ELF-1 (cell line): ENCODE measurements at places on chromosomes 2 and 18.

GRCh38 chr2:177078416-177078815, 134.2 kb upstream of the HNRNPA3 start:
- peak; percentile 11 for DNase-seq

DNA sequence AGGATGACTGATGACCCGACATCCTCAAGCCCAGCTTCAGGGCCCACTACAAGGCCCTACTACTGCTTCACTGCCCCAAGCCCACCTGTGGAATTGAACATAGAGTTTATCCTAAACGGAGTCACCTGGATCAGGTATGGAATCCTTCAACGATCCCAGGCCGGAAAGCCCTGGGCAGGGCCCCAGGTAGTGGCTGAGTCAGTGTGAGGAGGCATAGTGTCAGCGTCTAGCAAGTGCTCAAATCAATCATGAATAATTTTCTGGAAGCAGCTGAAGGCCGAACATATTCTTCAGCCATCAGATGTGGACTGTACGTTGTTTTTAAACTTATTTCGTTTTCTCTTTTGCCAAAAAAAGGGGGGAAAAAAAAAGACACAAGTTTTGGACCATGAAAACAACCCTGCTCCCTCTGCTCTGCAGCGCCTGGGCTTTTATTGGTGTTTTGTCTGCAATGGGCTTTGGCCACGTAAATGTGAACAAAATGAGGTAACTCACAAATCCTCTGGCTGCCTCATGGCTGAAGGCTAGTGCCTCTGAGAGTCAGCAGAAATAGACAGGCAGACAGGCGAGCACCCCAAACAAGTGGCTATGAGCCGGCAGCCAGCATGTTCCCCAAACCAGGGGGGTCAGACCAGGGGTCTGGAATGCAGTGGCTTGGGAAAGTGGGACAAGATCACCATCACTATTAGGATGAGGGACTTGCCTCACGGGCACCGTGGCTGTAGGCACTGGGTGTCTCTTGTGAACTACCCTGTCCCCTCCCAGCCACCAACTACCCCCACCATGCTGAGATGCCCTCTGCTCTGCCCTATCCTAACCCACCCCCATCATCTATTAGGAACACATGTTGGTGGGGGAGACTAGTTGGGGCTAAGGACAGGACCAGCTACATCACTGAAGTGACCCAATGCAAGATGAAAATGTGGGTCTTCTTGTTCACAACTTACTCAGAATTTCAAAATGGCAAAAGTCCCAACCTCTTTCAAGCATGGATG, 51.4 kb downstream of the TTC32 start:
- no peak for DNase-seq

- DNase-seq, result no peak
These were observed 274.5 kb downstream of the TSN start for GRCh38 chr2:122029945-122030344.

DNA sequence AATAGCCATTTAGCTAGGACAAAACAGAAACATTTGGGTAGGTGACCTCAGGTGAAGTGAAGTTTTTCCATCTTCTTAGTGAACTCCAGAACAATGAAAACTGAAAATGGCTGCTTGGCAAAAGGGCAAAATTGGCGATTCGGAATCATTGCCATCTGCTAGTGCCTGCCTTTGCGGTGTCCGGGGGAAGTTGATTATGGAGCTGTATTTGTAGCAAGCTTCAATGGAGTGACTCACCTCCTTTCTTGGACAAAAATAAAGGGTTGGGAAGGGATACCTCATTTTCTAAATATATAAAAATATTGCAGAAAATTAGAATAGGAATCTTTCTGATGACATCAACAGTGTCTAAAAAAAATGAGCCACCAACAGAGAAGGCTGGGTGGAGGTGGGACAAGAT, 460.5 kb downstream of the TGIF1 start:
- no peak for DNase-seq

DNA sequence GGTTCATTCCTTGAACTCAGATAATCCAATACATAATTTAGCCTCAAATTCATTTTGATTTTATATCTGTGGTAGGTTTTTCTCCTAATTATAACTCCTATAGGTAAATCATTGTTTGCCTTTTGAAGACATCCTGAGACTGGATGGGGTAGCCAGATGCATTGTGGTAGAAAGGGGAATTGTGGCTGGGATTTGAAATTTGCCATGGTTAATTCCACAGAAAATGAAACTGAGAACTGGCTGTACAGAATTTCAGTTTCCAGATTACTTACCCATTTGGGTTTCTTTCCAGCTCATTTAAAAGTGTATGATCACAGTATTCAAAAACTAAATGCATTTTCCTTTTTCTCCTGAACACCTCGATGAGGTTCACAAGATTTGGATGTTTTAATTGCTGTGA, 18.2 kb downstream of the CDKL4 start:
- no peak for DNase-seq

- DNase-seq, result no peak
These were observed 26.8 kb upstream of the CABLES1 start for GRCh38 chr18:23108496-23108895.

GRCh38 chr2:84782717-84783442, 98.0 kb downstream of the TRABD2A start:
- no peak for DNase-seq

GRCh38 chr2:37858725-37859267, 66.3 kb upstream of the RMDN2 start:
- DNase-seq, result no peak

- DNase-seq, result no peak
These were observed 5.7 kb upstream of the EN1 start for GRCh38 chr2:118853129-118853640.

GRCh38 chr2:195520671-195521155, 136.3 kb upstream of the SLC39A10 start:
- peak; percentile 77 for DNase-seq

DNA sequence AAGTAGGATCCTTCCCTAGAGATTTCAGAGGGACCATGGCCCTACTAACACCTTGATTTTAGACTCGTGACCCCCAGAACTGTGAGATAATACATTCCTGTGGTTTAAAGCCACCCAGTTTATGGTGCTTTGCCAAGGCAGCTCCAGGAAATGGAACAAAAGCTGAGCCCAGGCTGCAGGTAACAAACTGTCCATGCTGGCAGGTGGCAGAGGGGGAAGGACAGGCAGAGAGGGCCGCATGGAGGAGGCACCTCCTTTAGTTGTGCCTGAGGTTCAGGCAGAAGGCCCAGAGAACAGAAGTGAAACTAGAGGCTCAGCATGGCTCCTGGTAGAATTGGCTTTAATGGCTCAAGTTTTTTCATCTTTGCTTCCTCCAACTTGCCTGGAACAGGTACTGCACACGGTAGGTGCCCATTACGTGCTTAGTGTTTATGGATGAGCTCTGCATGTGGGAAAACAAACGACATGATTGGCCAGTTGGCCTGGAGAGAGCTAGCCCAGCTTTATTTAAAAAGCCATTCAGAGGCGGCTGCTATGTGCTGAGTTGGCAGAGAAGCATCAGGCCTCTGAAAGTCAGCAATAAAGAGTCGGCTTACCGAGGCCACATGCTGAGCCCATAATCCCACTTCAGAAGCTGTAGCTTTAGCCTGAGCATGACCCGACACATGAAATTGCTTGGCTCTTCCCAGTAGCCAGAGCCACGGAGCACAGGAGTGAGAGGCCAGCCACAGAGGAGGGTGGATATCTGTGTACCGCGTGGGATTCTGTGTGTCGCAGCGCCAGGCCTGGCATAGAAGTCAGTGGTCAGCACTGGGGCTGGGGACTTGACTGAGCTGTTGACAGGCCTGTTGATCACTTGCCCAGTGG, 36.5 kb downstream of the HS1BP3 start:
- DNase-seq, result peak; percentile 76

DNA sequence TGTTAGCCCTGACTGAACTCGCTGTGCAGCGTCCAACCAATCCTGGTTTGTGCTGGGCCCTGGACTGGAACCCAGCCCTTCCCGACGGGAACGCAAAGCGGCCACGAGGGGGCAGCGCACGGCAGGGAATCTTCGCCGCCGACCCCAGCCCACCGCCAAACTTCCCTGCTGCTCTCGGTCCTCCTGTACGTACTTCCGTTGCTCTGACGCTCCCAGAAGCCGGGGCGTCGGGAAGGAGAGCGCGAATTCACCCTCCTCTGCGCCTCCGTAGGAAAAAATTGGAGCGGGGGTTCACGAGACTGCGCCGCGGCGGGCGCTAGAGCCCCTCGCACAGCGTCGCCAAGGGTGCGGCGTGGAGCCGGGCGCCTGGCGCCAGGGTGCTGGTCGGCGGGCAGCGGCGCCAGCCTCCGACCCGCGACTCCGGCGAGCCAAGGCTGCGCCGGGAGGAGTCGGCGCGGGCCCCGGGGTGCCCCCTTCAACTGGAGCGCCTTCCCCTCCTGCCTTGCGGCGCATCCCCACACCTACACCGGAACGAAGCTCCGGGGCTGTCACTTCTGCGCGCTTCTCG, 873 bp upstream of the SH3RF3 start:
- DNase-seq, result peak; percentile 95

GRCh38 chr18:30903566-30903965, 139.0 kb downstream of the DSC3 start:
- no peak for DNase-seq

DNA sequence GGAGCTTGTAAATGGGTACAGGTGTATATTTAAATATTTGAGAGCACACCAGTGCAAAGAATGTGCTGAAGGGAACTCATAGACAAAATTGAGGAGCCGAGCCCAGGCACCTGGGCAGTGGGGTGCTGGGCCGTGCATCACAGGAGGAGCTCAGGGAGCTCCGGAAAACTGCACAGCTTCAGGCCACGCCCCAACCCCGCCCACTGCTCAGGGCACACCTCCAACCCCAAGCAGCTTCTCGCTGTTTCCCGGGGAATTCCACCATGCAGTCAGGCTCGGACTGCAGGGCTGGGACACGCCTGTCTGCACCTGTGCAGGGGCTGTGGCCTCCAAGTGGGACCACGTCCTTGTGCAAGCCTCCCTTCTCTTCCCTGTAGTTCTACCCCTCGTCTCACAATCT, 243.0 kb downstream of the HDAC4 start:
- DNase-seq, result peak; percentile 67

DNA sequence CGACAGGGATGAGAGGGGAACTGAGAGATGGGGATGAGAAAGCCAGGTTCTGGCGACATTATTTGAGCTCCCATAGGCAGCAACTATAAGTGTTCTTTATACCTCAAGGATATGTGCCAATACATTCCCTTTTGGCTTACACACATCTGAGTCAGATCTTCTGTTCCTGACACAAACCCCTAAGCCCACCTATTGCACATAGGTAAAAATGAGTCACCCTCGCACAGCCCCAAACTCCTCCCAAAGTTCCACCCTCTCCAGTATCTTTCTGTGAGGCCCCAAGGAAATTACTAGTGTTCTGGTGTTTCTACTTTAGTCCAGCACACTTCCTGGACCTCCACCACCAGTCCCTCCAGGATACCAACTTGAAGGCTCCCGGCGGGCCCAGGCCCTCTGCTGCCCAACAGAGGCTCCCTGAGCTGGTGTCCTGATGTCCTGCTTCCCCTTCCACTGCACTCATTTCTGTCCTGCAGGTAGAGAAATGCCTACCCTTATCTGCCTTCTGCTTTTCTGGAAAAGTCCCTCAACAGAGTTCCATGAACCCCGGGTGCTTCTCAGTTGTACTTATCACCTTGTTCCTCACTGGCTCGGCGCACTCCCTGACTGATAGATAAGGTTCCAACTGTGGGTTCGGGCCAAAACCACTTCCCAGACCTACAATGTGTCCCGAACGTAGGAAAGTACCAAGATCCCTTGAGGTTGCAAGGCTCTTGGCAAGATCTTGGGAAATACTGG, 125.5 kb downstream of the EN1 start:
- DNase-seq, result no peak

DNA sequence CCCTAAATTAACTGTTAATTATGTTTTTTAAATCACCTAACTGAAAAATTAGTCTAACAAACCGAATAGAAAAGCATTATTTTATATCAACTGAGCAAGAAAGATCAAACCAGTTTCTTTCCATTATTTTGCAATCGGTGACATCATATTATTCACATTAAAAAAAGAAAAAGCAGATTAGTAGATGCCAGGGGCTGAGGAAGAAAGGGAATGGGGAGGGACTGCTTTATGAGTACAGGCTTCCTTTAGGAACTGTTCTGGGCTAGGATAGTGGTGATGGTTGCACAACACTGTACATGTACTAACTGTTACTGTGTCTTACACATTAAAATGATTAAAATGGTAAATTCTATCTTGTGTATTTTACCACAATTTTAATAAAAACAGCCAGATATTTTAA, 59.3 kb downstream of the COBLL1 start:
- DNase-seq, result no peak

DNA sequence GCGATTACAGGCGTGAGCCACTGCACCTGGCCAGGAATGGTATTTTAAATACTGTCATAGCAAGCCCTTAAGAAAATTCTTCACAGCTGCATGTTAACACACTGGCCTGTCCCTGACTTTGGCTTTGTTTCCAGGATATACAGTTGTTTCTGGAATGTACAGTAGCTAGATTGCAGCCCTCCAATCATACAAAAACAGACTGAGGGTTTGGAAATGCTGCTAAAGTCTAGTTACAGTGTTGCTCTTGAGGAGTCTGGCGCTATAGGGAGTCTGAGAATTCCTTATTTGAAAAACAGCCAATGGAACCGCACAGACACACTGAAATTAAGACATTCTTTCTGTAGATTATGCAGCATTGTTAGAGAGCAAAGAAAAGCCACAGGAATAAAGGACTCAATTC, 37.7 kb downstream of the STON1 start:
- DNase-seq, result no peak

GRCh38 chr2:53575721-53576124, 191.9 kb upstream of the CHAC2 start:
- DNase-seq, result no peak

DNA sequence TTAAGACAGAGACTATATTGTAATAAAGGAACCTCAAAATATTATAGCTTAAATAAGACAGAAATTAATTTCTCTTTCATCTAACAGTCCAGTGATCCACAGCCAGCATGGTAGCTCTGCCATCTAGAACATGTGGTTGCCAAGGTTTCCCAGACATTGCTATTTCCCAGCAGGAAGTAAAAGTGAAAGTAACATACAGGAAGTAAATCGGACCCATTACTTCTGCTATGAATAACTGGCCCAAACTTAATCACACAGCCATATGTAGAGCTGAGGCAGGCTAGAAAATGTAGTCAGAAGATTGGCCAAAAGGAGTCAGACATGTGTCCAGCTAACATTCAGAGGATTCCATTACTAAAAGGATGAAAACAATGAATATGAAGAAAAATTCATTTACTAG, 71.0 kb downstream of the NOL4 start:
- DNase-seq, result no peak

GRCh38 chr2:12847694-12848575, 131.2 kb downstream of the TRIB2 start:
- DNase-seq, result no peak

DNA sequence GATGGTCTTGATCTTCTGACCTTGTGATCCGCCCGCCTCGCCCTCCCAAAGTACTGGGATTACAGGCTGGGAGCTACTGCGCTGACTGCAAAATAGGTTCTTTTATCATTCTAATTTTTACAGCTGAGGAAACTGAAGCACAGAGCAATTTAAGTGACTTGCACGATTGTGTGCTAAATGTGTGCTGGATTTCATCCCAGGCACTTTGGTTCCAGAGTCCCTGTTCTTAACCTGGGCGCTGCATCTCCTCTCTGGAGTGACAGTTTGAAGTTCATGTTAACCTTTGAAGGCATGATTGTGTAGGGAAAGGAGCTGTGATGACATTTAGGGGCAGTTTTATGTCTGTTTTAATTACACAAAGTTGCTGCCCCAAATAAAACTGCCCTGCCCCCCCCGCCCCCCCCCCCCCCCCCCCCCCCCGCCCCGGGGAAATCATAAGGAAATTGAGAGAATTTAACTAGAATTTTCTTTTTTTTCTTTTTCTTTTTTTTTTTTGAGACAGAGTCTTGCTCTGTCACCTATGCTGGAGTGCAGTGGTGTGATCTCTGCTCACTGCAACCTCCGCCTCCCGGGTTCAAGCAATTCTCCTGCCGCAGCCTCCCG, 5.6 kb downstream of the ACSL3 start:
- DNase-seq, result peak; percentile 59
